ENCODE measurements at places on chromosomes 7 and 10.
A peak's percentile ranks its signal among the peaks of the same experiment; 100 is the strongest.

DNA sequence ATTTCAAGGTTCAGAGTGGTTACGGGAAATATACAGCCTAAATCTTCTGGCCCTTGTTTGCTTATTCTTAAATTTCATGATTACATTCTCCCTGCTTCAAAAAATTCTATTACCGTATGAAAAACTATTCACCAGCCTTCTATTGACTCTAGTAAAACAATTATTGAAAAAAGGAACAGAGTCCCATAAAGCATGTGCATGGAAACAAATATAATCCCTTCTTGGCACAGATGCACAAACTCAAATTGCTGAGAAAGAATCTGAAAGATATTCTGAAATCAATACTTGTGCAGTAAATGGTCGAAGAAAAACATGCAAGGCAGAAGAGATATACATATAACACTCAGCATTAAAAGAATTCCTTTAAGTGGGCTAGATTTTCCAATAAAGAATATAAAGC is 83.6 kb downstream of the LRRN3 start:
- no peak for DNase-seq

DNA sequence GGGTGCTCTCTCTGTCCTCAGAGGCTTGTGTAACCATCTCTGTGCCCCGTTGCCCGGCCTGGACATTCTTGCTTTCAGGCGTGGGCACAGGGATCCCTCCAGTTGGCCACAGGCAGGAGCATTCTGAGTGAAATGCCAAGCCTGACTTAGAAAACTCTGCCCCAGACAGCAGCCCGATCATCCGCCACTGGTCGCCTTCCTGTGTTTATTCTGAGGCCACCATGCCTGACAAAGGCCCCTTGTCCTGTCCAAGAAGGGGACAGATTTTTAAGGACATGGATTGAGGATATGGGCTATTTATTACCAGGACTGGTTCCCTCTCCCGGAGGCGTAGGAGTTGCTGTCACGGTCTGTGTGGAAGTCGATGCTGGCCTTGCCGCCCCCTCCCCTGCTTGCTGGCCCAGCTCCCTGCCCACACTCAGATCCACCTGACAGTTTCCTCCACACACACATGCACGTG is 54.3 kb downstream of the SPOCK2 start:
- DNase-seq: no peak

GRCh38 chr10:61257956-61258496 is 195.2 kb downstream of the TMEM26 start:
- no peak for DNase-seq

- peak; percentile 52 for DNase-seq
Observed at GRCh38 chr7:105015390-105015965, 1.5 kb downstream of the KMT2E start.

DNA sequence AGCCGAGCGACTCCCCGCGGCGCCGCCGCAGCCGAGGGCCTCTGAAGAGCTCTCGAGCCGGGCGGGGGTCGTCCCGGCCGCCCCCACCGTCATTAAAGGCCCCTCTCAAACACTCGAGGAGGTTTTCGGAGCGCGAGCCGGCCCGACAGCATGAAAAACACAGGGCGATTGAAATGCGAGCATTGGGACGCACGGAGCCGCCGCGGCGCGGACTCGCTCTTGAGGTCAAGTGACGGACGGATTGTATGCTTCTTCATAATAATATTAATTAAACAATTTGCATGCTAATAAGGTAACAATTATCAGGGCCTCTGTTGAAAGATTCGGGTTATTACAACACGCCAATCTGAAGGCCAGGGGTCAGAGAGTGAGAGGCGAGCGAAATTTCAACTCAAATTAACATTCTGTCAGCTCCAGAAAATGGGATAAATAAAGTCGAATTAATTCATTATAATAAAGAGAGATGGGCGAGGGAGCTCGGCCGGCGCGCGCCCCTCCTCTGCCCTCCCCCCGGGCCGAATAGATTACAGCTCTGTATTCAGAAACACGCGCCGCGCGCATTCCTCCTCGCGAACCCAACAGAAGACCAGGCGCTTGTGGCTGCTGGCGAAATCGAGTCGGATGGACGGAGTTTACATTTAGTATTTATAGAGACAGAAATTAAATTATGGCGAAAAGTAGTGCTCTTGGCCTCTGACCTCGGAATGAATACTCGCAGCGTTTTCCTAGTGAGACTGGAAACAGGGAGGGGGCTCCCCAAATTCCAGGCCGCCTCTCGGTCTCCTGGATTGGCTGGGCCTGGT is 2.1 kb upstream of the UNCX start:
- no peak for DNase-seq

DNA sequence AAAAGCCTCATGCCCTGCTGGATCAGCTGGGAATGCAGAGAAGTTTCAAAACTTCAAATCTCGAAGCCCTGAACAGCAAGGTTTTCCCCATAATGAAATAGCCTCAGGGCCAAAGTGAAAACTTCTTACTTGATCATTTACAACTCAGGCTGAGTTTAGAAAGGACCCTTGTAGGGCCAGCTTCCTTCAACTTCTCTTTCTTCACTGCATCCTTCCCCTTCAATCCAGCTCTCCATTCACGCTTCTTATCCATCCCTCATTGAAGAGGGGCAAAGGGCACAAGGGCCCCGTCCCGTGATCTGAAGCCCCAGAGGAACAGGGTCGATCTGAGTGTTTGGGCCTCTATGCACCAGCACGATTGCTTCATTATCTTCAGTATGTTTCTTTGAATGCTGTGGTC is 392.2 kb upstream of the CELF2 start:
- no peak for DNase-seq
